ENCODE measurements at places on chromosomes 3 and 15. TPM values are rescaled to one million over a fixed set of nuclear protein-coding genes. Genes with fewer than 3 reads are reported as not detected.

Gene MLF1
- polyA plus RNA-seq, result 14.1 TPM

Gene RPLP1
- polyA plus RNA-seq, result 2,011 TPM

Gene PLA2G4D
- polyA plus RNA-seq, result not detected

Gene FILIP1L
- 71.3 TPM for polyA plus RNA-seq

Gene C3orf85
- not detected for polyA plus RNA-seq

Gene SCAMP5
- 1.5 TPM for polyA plus RNA-seq

Gene HYAL3
- polyA plus RNA-seq, result 2.5 TPM

Gene PATL2
- polyA plus RNA-seq, result not detected

Gene PDIA5
- 9.1 TPM for polyA plus RNA-seq

Gene VEPH1
- 1.8 TPM for polyA plus RNA-seq

Gene SLC12A1
- not detected for polyA plus RNA-seq

Gene GOLGA8S
- 0.18 TPM for polyA plus RNA-seq

Gene RBMS3
- 16.2 TPM for polyA plus RNA-seq

Gene COX17
- polyA plus RNA-seq, result 78.3 TPM

Gene ACKR4
- polyA plus RNA-seq, result 0.60 TPM

Gene SH2D7
- 0.02 TPM for polyA plus RNA-seq

Gene HESX1
- 0.64 TPM for polyA plus RNA-seq

Gene FBXL22
- polyA plus RNA-seq, result 0.79 TPM

Gene ADGRG7
- polyA plus RNA-seq, result not detected

Gene LMOD3
- 0.22 TPM for polyA plus RNA-seq

Gene ACTRT3
- polyA plus RNA-seq, result 1.8 TPM

Gene TGM4
- not detected for polyA plus RNA-seq

Gene PEX5L
- not detected for polyA plus RNA-seq

Gene BFSP2
- not detected for polyA plus RNA-seq

Gene STT3B
- polyA plus RNA-seq, result 33.9 TPM

Gene LRRC3B
- 0.79 TPM for polyA plus RNA-seq

Gene CDHR4
- not detected for polyA plus RNA-seq

Gene SPATA12
- polyA plus RNA-seq, result 0.11 TPM

Gene SYNM
- polyA plus RNA-seq, result 11.2 TPM

Gene GPR62
- polyA plus RNA-seq, result 0.07 TPM

Gene DPPA4
- not detected for polyA plus RNA-seq

Gene SCN11A
- 0.22 TPM for polyA plus RNA-seq

Gene CELF6
- polyA plus RNA-seq, result 2.8 TPM

Gene POC1A
- 0.90 TPM for polyA plus RNA-seq

Gene PLOD2
- 13.9 TPM for polyA plus RNA-seq

Gene GABRR3
- polyA plus RNA-seq, result not detected

Gene FRMD5
- polyA plus RNA-seq, result 0.11 TPM

Gene CSK
- 31.7 TPM for polyA plus RNA-seq

Data from adipose tissue (tissue), 3 donors.